Sciatic nerve (tissue), 2 donors: ENCODE measurements at places on chromosomes 13 and 19. TPM values are rescaled to one million over a fixed set of nuclear protein-coding genes. Genes with fewer than 3 reads are reported as not detected.

ATP8A2 gene
- 1.2 TPM for total RNA-seq

CASP14 gene
- total RNA-seq: not detected

ZNF429 gene
- total RNA-seq: 14.4 TPM

RETN gene
- 1.1 TPM for total RNA-seq

PALM gene
- 130 TPM for total RNA-seq

LRRC8E gene
- 0.09 TPM for total RNA-seq

IGFL2 gene
- 0.85 TPM for total RNA-seq

SIAH3 gene
- total RNA-seq: not detected

TRPM4 gene
- 32.5 TPM for total RNA-seq

DHDH gene
- 1.1 TPM for total RNA-seq

FGF22 gene
- total RNA-seq: 3.2 TPM

ZNF93 gene
- total RNA-seq: 3.6 TPM

MICOS13 gene
- 35.9 TPM for total RNA-seq

CYP2A7 gene
- not detected for total RNA-seq
